ENCODE measurements at places on chromosomes 2 and 18.

- DNase-seq: no peak
Measured at GRCh38 chr2:45938649-45939511, 287.4 kb downstream of the PRKCE start.

DNA sequence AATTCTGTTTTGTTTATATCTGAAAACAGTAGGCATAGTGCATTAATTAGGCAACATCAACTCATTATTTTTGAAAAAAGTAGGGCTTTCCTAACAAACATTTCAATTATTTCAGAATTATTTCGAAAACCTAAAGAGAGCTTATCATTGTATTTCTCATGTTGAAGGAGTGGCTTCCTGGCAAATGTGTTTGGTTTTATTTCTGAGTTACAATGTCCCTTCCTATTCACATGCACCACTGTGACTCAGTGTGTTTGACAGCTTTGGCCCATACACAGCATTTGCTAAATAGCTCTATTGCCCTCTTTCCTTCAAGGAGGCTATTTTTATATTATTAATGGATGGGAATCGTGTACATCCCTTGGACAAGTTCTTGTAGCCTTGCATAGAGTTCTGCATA, 205.9 kb downstream of the PTGR3 start:
- no peak for DNase-seq

DNA sequence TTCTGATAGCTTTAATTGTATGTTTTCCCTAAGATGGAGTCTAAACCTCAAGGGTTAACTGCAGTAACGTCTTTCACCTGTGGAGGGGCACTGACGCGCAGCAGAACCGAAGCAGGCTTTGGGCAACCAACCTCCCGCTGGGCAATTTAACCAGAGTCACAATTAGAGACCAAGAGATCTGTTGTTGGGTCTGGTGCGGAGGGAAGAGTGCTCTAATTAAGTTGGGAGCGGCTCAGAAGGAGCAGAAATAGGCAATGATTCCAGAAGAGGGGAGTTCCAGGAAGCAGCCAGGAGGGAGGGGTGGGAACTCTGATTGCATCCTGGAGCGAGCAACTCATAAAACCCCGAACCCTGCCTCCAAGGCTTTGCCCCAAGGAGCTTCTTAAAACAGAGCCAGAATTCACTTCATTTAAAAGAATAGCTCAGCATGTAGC, 245.8 kb downstream of the PAX3 start:
- no peak for DNase-seq

DNA sequence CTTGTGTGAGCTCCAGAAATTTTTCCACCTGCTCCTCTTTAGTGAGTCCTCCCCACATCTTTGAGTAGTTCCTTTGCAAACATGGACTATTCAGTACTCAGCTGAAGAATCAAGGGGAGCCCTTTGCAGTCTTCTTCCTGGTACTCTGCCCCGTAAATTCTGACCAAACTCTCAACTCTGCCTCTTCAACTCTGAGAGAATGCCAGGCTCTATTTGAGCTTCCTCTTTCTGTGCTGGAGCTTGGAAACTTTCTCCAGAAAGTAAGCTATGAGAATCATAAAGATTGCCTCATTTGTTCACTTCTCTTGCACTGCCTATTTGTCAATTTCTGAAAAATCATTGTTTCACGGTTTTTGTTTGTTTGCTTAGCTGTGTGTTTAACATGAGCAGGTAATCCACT, 7.4 kb upstream of the STAT4 start:
- DNase-seq: no peak

- DNase-seq: no peak
Measured at GRCh38 chr2:149733936-149734685, 146.5 kb upstream of the MMADHC start.

- DNase-seq: no peak
Measured at GRCh38 chr2:138846216-138846821, 66.1 kb upstream of the NXPH2 start.

- DNase-seq: no peak
Measured at GRCh38 chr2:178924817-178925216, 117.6 kb upstream of the TTN start.

- no peak for DNase-seq
Measured at GRCh38 chr2:67841711-67842110, 221.1 kb downstream of the C1D start.
